ENCODE measurements at places on chromosomes 13 and 19. TPM values are rescaled to one million over a fixed set of nuclear protein-coding genes. Genes with fewer than 3 reads are reported as not detected.

The MYH14 gene
- total RNA-seq = 21.6 TPM

The LRRC63 gene
- total RNA-seq = not detected

The IGFL3 gene
- total RNA-seq = not detected

The FGF9 gene
- not detected for total RNA-seq

The RXFP2 gene
- total RNA-seq = not detected

The SCGB2B2 gene
- not detected for total RNA-seq

The GPR183 gene
- 13.4 TPM for total RNA-seq

The TMEM259 gene
- 338 TPM for total RNA-seq

The C19orf47 gene
- total RNA-seq = 4.5 TPM

The SIAH3 gene
- not detected for total RNA-seq

The ZNF793 gene
- total RNA-seq = 13.4 TPM

The ZNF808 gene
- total RNA-seq = 41.5 TPM

The KDELR1 gene
- 123 TPM for total RNA-seq

The KIR3DL2 gene
- not detected for total RNA-seq

The PCP2 gene
- not detected for total RNA-seq

The MRPS31 gene
- total RNA-seq = 26.8 TPM

The CATSPERD gene
- total RNA-seq = not detected

The TPTE2 gene
- total RNA-seq = not detected

The SKA3 gene
- 3.0 TPM for total RNA-seq

The MARK4 gene
- 21.8 TPM for total RNA-seq

The HIF3A gene
- 144 TPM for total RNA-seq

The CLC gene
- not detected for total RNA-seq

The DIRAS1 gene
- 0.73 TPM for total RNA-seq

The RPL21 gene
- 827 TPM for total RNA-seq

The ISOC2 gene
- total RNA-seq = 64.7 TPM

The EFNA2 gene
- not detected for total RNA-seq

The B9D2 gene
- 20.3 TPM for total RNA-seq

The RGCC gene
- total RNA-seq = 51.8 TPM

The TLE6 gene
- total RNA-seq = 7.0 TPM
